ENCODE measurements at places on chromosomes 11 and 22.

DNA sequence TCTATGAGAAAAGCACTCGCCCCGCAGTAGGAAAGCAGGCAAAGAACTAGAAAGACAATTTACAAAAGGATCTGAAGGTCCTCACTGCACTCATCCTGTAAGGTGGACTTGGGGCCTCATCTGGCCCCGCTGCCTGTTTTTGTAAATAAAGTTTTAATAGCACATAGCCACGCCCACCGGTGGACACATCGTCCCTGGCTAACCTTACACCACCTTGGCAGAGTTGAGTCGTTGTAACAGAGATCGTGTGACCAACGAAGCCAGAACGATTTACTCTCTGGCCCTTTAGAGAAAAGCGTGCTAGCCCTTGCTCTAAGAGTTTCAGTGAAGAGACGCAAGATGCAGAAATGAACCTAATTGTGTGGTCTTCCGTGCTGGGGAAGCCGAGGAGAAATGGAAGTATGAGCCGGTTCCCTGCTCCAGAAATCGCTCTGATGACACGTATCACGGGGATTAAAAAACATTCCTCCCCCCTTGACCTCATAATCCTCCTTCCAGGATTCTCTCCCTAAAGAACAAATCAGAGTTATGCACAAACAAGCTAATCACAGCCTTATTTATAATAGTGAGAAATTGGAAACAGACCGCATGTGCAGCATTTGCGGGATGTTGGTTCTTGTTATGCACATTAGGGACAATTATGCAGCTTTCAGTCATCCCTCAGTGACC, 80.1 kb downstream of the CDKN1C start:
- DNase-seq = no peak

GRCh38 chr11:33867561-33867960, 24.3 kb downstream of the LMO2 start:
- no peak for DNase-seq

GRCh38 chr11:15045891-15046290, 27.5 kb upstream of the CALCB start:
- DNase-seq = no peak

DNA sequence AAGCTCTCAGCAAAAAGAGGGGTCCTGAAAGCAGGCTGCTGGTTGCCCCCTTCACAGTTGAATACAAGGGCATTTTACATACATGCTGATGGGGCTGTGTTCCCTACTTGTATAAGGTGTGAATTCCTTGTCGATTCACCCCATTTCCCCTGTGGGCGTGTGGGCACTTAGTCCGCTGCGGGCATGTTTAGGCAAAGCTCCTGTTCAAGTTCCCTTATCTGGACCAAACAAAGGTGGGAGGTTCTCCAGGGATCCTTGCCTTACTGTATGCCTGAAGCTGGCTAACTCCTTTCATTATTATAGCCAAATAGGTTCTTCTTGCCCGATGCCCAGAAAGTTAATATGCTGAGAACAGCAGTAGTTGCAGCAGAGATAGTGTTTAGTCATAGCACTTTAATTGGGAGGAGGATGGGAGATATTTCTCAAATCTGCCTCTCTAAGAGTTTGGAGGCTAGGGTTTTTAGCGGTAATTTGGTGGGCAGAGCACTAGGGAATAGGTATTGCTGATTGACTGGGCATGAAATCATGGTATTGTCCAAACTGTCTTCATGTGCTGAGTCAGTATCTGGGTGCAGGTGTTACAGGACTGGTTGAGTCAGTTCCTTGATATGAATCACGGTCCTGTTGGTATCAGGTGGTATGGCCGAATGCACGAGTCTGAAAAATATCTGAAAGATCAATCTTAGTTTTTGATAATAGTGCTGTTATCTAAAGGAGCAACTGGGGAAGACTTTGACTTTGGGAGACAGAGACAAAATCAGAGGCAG, 32.7 kb downstream of the METTL15 start:
- DNase-seq = no peak

DNA sequence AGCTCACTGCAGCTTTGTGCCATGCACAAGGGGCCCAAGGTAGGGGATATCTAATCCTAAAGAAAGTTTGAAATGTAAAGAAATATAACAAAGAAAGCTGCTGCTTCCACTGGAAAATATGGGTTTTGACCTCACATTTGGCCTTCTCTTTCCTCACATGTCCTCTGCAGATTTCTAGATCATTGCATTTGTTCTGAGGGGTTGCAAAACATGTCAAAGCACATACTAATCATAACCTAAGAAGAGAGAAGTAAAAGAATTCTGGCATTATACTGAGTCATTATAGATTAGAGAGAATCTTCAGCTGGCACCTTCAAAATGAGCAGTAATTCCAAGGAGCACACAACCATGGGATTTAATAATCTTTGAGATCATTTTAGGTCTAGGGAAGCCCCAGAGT, 92.5 kb upstream of the CHRM4 start:
- DNase-seq = no peak

- no peak for DNase-seq
These were observed 399.5 kb downstream of the BUD13 start for GRCh38 chr11:116373104-116373944.

GRCh38 chr11:59199546-59200422, 12.9 kb downstream of the MPEG1 start:
- DNase-seq = no peak

GRCh38 chr11:62928011-62928410, 6.8 kb upstream of the CHRM1 start:
- DNase-seq = no peak
